Stimulated activated CD4-positive, alpha-beta T cell treated with anti-CD3 and anti-CD28 coated beads, TNF-alpha, amount 100 ng/mL, for 4 hours (primary cell): ENCODE measurements at places on chromosomes 11 and 22.

DNA sequence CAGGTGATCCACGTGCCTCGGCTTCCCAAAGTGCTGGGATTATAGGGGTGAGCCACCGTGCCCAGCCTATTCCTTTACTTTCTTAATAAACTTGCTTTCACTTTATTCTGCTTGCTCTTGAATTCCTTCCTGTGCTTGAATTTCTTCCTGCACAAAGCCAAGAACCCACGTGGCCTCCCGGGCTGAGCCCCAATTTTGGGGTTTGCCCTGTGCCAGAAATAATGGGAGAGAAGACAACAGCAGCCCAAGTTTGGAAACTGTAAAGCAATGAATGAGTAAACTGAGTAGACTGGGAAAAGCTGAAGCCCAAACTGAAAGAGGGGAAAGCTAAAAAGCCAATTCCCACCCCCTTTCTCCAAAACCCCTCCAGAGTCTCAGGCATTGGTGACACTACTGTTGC is 136.4 kb downstream of the NECTIN1 start:
- no peak for DNase-seq

- no peak for DNase-seq
Observed at GRCh38 chr22:36486619-36487384, 5.4 kb upstream of the TXN2 start.

DNA sequence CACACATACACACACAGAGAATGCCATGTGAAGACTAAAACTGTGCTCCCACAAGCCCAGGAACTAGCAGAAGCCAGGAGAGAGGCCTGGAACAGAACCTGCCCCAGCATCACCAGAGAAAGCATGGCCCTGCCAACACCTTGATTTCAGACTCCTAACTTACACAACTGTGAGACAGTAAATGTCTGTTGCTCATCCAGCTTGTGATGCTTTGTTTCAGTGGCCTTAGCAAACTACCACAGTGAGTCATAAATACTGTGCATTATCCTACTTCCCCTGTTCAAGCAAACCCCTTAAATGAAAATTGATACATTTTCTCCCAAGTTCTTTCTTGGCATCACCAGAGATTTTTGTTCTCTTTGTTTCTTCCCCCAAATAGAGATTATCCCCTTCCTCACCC is 1539.4 kb upstream of the TENM4 start:
- DNase-seq, result no peak

DNA sequence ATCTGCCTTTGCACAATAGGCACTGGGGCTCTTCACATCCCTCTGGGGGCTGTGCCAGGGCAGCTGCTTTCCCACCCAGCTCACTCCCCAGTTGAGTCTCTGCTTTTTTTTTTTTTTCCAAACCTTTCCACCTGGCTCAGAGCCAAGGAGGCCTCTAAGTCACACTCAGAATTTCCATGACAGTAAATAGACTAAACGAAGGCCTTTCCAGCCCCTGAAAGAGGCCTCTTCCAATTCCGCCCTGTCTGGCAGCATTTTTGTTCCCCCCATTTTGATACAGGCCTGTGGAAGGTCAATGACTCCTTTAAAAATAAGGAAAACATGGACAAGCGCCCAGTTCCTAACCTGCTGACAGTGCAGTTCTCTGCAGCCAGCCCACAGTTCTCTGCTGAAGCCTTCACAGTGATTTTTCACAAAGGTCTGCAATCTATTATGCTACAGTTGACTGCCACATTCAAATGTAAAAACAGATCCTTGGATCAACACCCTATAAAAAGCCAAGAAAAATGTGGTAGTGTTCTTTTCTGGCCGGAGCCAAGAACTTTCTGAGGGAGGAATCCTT is 107.5 kb upstream of the SESN3 start:
- no peak for DNase-seq

DNA sequence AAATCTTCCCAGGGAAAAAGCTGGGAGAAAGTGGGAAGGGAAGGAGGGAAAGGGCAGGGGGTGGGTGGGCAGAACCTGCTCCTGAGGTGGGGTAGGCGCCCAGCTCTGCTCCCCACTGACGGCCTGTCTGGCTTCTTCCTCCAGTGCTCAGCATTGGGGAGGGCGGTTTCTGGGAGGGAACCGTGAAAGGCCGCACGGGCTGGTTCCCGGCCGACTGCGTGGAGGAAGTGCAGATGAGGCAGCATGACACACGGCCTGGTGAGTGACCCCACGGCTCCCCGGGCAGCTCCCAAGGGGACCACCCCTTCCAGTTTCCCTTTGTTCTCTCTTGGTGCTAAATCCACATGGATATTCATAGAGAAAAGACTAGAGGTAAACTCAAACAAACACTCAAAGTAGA is 25.9 kb downstream of the SHANK3 start:
- no peak for DNase-seq

GRCh38 chr22:47990481-47990880 is 1228.0 kb downstream of the TBC1D22A start:
- no peak for DNase-seq

DNA sequence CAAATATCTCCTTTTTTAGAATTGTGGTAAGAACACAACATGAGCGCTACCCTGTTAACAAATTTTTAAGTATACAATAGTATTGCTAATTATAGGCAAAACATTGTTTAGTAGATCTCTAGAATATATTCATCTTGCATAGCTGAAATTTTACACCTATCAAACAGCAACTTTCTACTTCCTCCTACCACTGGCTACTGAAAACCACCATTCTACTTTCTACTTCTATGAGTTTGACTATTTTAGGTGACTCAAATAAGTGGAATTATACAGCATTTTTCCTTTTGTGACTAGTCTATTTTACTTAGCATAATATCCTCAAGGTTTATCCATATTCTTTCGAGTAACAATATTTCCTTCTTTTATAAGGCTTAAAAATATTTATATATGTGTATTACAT is 128.4 kb downstream of the FAM76B start:
- no peak for DNase-seq

DNA sequence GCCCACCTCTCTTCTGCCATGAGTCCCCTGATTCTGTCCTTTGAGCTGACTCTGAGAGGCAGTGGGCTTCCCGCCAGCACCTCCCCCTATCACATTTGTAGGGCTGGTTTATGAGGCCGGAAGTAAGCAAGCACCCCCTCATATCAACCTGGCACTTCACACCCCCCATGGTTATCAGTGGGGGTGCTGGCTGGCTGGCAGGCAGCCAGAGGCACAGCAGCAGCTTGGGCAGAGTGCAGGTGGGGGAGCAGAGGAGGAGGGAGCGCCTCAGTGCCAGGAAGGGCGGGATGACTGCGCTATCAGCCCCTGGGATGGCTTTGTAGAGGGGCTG is 22.9 kb upstream of the CHRM4 start:
- no peak for DNase-seq

- no peak for DNase-seq
Observed at GRCh38 chr11:128022007-128022368, 565.4 kb downstream of the ETS1 start.

- DNase-seq, result no peak
Observed at GRCh38 chr11:61999141-61999975, 31.9 kb upstream of the FTH1 start.

DNA sequence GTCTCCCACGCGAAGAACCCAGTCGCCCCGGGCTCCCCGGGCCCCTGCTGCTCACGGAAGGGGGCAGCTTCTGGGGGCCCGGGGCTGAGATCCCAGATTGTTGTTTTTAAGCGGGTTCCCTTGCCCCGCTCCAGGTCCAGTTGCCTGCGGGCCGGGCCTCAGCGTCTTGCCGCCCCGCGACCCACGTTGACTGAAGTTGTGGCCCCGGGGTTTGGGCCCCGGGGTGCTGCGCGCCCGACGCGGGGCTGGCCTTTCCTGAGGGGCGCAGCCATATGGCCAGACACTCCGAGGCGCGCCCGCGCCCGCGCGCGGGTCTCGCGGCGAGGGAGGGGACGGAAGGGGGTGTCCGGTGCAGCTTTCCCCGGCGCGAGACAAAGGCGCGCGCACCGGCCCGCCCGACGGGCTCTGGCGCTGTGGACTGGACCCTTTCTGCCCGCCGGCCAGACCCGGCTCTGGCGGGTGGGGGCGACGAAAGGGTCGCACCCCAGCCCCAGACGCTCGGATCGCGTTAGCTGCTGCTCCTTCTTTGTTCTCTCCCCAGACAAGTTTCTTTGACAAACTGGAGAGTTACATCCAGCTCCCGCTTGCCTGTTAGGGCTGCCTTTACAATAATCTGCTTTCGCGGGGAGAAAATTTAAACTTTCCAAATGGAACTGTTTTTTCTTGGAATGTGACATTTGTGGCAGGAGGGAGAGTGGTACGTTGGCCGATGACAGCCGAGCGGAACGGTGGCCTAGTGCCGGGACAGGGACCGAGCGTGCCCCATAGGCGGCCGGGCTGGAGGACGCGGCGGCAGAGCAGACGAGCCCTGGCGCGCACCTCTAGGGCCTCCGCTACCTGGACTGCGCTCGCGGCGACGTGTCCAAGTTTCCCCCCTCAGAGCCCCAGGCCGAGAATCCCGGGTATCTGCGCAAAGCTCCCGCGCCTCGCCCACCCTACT is 716 bp downstream of the AMOTL1 start:
- DNase-seq, result no peak

DNA sequence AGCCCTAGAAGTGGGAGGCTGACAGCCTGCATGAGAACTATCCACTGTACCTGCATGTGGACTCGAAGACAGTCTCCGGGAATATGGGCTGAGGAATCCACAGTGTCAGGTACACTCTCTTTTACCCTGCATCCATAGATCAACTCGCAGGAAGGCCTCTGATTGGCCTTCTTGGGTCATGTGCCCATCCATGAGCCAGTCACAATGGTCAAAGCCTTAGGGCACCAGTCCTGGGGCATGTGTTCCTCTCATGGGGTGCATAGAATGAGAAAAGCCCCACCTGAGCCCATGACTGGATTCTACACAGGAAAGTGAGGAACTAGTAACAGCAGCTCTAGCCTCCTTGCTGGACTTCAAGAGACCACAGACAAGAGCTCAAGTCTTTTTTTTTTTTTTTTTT is 10.6 kb downstream of the ART1 start:
- DNase-seq, result no peak

GRCh38 chr11:119319136-119319699 is 2.3 kb upstream of the MCAM start:
- no peak for DNase-seq

- DNase-seq, result no peak
Observed at GRCh38 chr11:70677232-70677916, 279.0 kb downstream of the CTTN start.

DNA sequence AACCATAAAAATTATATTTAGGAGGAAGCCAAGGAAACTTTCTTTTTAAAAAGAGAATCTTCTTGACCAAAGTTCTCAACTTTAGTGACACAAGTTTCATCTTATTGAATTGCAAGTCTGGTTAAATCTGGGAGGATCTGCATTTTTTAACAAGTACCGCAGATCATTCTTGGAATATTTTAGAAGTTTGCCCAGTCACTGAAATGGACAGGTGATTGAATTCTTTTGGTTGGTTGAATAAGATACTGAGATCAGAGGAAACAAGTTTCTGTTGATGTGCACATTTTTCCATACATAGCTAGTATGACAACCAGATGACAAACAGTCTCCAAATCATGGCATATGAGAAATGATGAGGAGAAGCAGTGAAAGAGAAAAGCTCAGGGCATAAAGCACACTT is 50.2 kb downstream of the SLN start:
- DNase-seq, result no peak

GRCh38 chr11:102390667-102391465 is 43.9 kb downstream of the BIRC2 start:
- peak; percentile 28 for DNase-seq

GRCh38 chr11:95907476-95907875 is 16.4 kb downstream of the MTMR2 start:
- no peak for DNase-seq

DNA sequence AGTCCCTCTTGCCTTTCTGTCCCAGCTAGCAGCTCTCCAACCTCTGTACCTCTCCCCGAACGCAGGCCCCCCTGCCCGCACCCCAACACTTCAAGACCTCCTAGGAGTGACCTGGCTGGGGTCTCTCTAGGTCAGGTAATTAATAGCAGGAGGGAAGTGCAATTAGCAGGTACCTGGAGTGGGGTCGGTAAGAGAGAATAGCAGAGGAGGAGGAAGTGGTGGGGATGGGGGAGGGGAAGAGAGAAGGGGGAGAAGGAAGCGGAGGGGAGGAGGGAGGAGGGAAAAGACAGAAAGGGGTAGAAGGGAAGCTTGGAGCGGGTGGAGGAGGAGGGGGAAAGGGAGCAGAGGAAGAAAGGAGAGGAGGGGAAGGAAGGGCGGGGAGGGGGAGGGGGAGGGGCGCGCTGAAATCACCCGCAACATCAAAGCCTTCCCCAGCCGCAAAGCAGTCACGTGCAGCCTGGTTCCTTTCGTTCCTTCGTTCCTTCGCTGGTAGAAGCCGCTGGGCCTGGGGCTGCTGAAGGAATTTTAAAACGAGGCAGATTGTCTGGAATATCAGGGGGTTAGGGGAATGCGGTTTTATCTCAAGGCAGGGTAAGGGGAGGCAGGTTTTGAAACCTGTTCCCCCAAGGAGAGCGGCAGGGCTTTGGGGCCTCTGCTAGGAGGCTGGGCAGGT is 29.3 kb upstream of the TCF20 start:
- peak; percentile 26 for DNase-seq

- DNase-seq, result no peak
Observed at GRCh38 chr11:69245491-69246345, 48.2 kb upstream of the MYEOV start.

DNA sequence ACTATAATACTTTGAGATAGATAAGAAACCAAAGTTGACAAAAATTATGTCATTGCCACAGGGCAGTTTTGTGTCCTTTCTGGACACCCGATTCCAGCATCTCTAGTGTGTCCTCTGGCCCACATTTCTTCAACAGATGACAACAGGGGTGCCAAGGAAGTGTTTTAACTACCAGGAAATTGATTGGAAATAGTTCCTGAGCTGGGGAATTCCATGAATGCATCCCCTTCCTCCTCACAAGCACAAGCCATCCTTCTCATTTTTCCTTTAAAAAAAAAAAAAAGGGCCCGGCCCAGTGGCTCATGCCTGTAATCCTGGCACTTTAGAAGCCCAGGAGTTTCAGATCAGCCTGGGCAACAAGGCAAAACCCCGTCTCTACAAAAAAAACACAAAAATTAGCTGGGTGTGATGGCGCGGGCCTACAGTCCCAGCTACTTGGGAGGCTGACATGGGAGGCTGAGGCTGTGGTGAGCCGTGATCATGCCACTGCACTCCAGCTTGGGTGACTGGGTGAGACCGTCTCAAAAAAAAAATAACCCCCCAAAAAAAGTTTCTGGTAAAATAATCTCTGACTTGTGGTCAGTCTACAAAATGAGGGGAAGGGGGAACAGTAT is 797 bp upstream of the B3GAT3 start:
- DNase-seq, result no peak

- DNase-seq, result no peak
Observed at GRCh38 chr11:113546757-113547507, 71.7 kb upstream of the DRD2 start.

- DNase-seq, result no peak
Observed at GRCh38 chr11:16359369-16359768, 3.0 kb upstream of the SOX6 start.

DNA sequence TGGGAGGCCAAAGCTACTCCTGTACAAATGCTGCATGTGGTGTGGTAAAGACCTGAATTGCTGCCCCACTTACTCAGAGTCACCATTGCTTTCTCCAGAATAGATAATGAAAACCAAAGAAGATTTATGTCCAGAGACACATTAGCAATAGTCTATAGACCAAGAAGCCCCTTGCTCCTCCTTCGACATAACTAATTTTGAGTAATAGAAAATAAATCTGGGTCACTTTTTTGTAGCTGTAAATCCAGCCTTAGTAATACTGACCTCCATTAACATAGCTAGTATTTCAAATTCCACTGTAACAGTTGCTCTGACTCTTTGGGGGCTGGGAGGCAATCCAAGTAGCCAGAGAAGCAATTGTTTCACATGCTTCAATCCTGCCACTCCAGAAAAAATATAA is 145.9 kb downstream of the MAML2 start:
- DNase-seq, result no peak

GRCh38 chr22:42990131-42990838 is 24.7 kb downstream of the PACSIN2 start:
- DNase-seq, result no peak
